ENCODE measurements at places on chromosomes 12 and 14.

GRCh38 chr12:59396519-59396918 is 199.3 kb upstream of the SLC16A7 start:
- DNase-seq, result no peak

DNA sequence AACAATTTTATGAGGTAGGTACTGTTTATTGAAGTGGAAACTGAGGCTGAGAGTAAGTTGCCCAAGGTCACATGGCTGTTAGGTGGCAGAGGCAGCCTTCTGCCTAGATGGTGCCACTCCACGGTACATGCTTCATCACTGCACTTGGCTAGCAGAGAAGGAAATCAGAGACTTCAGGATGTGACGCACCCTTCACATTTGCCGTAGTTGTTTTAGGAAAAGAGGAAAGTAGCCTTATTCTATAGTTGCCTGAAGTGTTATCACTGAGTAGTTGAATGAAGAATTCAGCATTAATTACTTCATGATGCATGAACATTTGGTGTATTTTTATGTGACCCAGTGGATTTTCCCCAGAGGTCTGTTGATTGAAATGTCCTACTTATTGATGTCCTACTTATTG is 55.7 kb downstream of the ERC1 start:
- no peak for DNase-seq

- DNase-seq, result peak; percentile 80
These were observed 78.0 kb downstream of the NOC4L start for GRCh38 chr12:132222096-132222807.

DNA sequence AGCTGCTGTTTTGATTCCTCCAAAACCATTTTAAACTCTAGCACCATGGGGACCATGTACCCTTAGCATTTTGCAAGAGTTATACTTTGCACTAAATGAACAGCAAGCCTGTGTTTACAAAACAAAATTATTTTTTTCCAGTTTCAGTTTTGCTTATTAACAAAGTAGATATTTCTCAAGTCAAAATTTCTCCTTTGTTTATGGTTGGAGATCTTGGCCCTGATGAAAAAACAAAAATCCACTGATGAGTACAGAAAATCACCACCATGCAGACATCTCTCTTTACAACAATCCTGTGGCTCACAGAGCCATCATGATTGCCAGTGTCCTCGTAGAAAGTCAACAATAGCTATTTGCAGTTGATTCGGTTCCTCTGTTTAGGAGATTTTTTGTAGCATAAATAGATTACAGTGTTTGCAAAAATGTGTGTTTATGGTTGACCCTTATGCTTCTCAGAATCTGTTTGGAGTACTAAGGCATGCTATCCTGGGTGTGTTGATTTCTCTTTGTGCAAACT is 201.1 kb upstream of the NUDT4 start:
- DNase-seq, result no peak

DNA sequence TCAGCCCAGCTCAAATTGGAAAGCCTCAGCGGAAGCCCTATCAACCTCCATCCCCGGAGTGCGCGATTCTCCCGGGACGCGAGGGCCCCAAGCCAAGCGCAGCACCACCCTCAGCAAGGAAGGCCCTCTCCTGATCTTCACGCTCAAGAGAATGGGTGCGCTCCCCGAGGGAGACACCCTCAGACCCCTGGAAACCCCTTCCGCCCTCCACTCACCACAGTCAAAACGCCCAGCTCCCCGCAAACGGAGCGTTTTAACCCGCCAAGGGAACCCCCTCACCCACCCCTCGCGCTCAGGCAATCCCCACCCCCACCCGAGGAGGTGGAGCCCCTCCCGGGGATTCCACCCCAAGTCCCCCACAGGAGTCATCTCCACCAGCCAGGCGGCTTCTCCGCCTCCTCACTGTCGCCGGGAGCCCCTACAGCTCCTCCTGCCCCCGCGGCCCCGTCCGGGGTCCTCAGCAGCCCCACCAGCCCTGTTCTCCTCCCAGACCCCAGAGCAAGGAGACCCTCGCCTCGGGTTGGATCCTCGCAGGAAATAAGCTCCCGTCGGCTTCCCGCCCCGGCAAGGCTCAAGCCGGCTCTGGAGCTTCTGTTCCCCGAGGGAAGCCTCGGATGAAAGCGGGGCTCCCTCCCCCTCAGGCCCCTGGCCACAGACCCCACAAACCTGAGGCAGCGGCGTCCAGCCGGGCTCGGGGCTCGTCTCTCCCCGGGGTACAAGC is 507 bp downstream of the BAZ2A start:
- DNase-seq, result no peak

DNA sequence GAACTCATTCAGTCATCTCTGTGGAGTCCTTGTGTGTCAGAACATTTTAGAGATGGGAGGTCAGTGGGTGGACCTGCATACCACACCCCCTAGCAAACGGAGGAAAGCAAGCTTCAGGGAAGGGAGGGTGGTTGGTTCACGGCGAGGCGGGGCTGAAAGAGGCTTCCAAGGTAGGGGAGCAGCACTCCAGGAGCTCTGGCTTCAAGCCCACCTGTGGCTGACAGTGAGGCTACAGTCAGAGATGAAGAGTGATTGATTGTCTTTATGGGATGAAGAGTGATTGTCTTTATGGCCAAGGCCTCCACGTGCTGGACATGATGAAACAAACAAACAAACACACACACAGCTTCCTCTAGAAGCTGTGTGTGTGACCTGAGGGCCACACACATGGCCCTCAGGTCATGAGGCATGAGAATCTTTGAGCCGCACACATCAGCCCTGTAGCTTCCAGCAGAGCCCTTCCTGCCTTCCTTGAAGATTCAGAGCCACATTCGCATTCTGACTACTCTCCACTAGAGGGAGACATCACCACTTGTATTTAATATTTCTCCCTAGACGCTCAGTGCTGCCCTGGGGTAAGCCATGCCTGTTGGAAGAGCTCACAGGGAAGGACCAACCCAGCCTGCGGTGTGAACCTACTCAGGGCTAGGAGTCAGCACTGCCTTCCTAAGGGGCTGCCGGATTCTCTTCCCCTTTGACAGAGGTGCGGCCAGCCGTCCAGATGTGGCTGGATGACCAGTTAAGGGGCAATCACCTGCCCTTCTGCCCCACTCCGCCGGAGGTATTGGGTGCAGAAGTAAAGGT is 54.4 kb upstream of the KCNA1 start:
- peak; percentile 83 for DNase-seq

- no peak for DNase-seq
These were observed 172.8 kb upstream of the LMNTD1 start for GRCh38 chr12:25725931-25726330.

- DNase-seq, result no peak
These were observed 46.5 kb upstream of the IFNG-AS1 start for GRCh38 chr12:67942724-67943123.

- DNase-seq, result no peak
These were observed 165.0 kb downstream of the SRGAP1 start for GRCh38 chr12:64009321-64010068.

DNA sequence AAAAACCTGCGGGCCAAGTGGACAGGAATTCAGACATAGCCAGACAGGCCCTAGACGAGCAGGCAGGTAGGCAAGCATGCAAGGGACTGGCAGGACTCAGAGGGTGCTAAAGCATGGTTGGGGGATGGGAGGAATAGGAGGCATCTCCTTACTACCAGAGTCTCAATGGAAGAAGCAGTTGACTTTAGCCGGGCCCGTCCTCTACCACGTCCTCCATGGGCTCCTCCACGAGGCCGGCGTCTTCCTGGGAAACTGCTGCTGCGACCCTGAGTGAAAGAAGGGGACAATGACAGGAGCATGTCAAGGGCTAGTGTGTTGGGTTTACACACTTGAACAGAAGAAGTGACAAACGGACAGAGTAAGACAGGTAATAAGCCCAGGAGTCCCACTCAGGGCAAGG is 11.6 kb downstream of the KMT2D start:
- no peak for DNase-seq

GRCh38 chr12:1356285-1356684 is 238.1 kb downstream of the FBXL14 start:
- no peak for DNase-seq

DNA sequence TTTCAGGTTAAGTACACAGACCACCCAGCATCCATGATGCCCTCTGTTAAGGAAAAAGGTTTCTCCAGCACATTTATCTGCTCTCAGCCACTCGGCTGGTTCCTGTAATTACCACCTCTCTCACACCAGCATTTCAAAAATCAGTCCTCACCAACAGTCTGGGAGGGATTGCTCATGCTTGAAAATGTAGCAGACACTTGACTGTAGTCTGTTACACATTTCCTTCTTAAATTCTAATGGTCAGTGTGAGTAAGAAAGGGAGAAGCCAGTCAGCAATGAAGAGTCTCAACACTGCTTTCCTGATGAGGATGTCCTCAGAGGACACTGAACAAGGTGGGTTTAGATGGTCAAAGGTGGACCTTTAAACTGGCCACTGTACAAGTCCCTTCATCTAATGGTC is 6.0 kb downstream of the ZBTB39 start:
- DNase-seq, result no peak

DNA sequence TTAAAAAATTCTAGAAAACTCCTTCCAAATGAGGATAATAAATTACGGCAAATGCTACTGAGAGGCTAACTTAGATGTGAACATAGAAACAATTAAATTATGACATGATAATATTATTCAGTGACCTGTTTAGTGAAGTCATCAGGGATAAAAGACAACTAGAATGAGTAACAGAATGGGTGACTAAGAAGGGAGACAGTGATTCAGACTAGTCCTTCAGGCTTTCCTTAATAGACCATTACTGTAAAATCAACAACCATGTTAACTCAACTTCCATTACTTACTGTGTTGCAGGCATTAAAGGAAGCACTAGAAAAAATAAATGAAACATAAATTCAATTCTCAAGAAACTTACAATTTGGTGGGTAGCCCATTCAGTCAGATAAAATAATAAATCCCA is 543.9 kb upstream of the LRFN5 start:
- DNase-seq, result no peak

- no peak for DNase-seq
These were observed 15.8 kb downstream of the GXYLT1 start for GRCh38 chr12:42128888-42129287.

GRCh38 chr12:46677749-46678148 is 148.0 kb downstream of the SLC38A4 start:
- DNase-seq, result peak; percentile 30

DNA sequence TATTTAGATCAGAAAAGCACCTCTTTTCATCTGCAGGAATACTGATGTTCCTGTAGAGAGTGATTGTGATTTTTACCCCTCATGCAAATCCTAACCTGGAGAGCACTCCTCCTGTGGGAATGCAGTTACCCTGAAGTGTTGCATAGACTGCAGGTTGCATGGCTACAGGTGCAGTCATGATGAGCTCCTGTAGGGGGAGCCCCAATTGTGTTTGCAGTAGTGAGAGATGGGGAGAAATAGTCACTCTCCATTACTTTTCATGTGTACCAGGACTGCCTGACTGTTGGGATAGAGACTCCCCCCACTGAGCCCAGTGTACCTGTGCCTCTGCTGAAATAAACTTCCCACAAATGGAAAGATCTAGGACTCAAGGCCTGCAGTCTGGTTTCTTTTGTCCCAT is 1086.5 kb downstream of the SLC6A15 start:
- DNase-seq, result peak; percentile 38

DNA sequence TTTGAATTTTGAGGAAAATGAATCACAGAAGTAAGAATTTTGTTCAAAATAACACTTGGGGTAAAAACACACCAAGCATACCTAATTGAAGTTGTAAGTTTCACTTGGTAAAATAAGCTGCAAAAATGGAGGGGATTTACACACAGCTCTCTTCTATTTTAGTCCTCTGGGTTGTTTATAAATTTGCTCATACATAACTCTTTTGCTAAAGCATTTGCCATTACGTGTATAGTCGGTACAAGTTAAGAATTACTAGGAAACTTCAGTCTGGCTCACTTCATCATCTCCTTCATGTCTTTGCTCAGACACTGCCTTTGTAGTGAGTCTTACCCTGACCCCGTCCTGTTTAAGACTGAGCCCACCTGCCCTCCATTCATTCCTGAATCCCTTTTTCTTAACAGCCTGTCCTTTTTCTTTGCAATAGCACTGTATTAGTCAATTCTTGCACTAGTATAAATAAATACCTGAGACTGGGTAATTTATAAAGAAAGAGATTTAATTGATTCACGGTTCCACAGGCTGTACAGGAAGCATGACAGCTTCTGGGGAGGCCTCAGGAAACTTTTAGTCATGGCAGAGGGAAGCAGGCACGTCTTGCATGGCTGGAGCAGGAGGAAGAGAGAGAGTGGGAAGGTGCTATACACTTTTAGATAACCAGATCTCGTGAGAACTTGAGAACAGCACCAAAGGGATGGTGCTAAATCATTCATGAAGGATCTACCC is 451.1 kb downstream of the PCNX1 start:
- DNase-seq, result no peak

- DNase-seq, result no peak
These were observed 123.0 kb downstream of the RIMBP2 start for GRCh38 chr12:130593056-130593455.

- no peak for DNase-seq
These were observed 32.7 kb downstream of the DUSP6 start for GRCh38 chr12:89319606-89320005.

DNA sequence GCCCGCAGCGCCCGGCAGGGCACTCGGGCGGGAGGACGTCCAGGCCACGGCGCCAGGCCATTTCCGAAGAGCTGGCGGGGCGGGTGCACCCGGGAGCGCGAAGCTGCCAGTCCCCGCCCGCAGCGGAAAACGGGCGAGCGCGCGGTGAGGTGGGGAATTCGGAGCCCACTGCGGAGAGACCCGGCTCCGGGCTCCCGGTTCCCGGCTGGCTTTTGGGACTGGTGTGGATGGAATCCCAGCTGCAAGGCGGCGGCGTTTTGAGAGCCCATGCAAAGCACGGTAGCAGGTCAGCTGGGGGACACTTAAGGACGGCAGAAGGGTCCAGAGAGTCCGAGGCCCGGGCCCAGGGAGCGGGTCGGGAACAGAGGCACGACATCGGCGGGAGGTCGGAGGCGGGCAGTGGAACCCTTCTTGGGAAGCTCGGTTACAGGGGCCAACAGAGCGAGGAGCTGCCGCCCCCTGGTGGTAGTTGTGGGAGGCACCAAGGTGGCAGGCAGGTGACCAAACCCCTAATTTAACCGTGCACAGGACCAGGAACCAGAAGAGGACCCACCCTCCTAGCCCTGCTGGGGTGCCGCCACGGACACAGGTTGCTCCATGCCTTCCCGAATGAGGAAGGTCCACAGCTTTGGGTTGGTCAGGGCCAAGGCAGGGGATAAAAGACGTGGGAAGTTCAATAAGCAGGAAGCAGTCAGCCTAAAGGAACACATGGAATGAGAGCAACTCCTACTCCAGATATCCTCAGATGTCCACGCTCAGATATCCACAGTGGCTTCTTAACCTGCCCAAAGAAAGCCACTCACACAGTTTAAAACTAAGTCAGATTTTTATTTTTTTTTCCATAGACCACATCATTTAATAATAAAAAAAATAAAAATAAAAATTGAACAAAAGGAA is 685 bp upstream of the CDH24 start:
- peak; percentile 95 for DNase-seq
